Activated CD8-positive, alpha-beta memory T cell treated with anti-CD3 and anti-CD28 coated beads for 1 hour (primary cell): ENCODE measurements at places on chromosomes 2 and 18.

DNA sequence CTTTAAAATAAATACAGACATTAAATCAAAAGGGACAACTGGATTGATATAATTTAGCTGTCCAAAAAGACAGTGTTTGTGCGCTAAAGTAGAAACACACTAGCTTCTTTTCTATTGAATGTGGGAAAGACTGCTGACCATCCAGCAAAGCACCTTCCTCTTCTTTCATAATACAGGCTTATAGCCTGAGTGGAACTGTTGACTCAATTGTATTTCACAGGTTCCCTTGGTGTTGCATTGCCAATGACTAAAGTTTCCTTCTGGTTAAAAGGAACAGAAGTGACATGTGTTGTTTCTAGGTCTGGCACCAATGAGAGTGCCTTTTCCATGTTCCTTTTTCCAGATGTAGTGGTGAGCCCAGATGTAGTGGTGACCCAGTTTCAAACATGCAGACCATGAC, 412.3 kb downstream of the RNF144A start:
- no peak for DNase-seq

DNA sequence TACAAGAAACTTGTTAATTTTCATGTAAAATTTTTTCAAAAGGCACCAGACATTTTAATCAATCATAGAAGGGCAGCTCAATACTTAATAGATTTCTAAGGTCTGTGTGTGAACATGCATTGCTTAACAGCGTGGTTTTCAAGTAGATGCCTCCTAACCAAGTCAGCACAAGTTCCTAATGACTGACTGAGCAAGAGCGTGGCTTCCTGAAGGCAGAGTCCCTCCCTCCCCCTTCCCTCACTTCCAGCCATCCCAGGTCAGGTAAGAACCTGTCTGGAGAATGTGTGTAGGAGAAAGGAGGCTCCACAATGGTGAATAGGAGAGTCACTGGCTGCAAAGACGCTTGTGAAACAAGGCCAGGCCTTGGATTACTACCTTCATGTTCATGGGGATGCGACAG, 33.5 kb upstream of the DAPL1 start:
- DNase-seq: no peak

DNA sequence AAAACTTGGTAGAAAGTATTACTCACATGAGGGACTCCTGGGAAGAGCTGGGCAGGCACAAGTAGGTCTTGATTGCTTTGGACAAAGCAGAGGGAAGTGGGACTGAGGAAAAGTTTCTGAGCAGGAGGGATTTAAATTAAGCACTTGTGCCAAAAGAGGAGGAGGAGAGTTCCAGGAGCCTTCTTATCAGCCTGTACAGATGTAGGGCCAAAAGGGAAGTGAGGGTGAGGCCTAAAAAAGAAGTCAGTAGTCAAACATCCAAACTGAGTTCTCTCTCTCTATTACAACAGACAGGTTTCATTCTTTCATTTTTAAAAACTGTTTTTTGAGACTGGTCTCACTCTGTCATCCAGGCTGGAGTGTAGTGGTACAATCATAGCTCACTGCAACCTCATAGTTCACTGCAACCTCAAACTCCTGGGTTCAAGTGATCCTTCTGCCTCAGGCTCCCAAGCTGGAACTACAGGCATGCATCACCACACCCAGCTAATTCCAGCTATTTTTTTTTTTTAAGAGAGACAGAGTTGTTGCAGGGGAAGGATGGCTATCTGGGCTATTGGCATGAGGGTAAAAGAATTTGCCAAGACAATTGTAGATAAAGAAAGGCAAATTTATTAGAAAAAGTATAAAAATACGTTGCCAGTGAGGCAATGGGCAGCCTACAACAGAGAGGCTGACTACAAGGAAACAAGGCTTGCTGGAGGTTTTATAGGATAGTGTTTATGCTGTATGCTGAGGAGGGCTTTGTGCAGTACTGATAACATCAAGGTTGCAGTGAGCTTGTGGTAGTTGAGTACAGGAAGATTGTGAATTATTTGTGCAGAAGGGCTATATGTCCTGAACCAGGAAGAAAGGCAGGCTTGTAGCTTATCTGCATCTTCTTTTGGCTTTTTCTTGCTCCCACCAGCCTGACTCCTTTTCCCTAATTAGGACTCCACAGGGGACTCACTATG, 29.0 kb downstream of the CFAP210 start:
- DNase-seq: no peak

DNA sequence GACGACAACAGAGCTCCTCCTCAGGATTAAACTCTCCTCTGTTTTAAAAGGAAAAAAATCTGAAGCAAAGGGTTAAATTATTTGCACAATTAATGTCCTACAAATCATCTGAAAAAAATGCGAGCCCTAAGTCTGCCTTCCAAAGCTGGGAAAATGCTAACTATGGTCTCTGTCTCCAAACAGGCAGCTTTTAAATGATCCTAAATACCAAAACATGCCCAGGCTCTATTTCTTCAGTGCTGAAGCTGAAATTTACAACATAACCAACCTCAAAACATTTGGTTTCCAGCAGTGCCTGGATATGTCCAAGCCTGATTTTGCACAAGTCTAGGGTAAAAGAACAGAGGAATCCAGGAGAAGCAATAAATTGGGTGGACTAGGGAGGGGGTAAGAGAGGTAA, 57.2 kb downstream of the LBH start:
- DNase-seq: no peak

- no peak for DNase-seq
These were observed 2.4 kb downstream of the MAP4K4 start for GRCh38 chr2:101699755-101700461.

DNA sequence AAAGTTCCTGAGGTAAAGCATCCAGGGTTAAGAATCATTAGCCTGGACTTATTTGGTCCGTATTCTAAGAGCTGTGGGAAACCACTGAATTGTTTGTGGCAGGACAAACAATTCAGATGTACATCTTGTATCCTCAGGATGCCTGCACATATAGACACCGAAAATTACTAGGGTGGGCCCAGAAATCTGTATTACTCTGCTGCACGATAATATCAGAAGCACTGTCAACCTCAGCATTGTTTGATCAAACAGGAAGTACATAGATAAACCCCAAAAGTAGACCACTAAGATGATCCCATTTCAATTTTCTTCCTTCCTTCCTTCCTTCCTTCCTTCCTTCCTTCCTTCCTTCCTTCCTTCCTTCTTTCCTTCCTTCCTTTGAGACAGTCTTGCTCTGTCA, 34.2 kb upstream of the SPRED2 start:
- no peak for DNase-seq

DNA sequence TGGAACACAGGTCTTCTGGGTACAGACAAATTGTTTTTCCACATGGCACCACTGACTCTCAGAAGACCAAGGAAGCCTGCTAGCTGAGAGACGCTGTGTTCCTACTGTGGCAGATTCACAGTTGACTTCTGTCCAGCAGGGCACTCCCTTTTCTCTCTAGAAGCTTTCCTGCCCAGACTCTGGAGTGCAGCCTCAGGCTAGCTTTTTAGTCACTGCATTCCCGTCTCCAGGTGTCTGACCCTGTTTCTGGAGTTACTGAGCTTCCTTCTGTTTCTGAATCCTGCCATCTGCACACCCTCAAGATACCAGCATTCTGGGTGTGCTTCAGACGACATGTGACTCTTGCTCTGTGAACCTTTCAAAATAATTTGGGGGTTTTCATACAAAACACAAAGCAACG, 125.1 kb downstream of the TMEM200C start:
- no peak for DNase-seq

GRCh38 chr2:236956641-236957040, 129.0 kb upstream of the COPS8 start:
- no peak for DNase-seq

- no peak for DNase-seq
These were observed 7.5 kb upstream of the MCFD2 start for GRCh38 chr2:46923041-46923528.

GRCh38 chr2:171541202-171541887, 19.1 kb downstream of the CYBRD1 start:
- DNase-seq: no peak

GRCh38 chr2:21411741-21412140, 288.0 kb downstream of the TDRD15 start:
- no peak for DNase-seq

- DNase-seq: no peak
These were observed 83.2 kb downstream of the CELF4 start for GRCh38 chr18:37482433-37482832.

DNA sequence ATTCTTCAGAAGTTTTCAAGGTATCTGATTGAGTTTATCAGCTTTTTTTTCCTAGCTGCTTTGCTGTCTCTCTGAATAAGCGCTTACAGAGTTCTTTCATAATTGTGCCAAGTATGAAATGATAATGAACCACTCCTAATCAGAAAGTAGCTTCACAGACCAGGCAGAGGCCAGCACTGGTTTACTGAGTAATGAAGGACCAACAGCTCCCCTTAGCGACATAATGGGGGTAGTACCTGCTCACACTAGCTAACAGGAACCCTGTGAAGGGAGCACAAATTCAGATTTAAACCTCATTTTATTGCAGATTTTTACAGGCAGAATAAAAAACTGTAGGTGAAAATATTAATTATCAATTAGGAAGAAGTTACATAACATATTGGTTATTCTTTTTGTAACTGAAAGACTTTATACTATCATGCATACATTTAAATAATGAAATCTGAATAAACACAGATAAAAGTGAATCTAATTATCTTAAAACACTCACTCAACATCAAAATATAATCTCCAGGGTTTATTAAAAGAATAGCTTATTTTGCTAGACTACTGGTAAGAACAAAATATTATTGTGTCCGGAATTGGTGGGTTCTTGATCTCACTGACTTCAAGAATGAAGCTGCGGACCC, 53.7 kb upstream of the LRRC30 start:
- no peak for DNase-seq

DNA sequence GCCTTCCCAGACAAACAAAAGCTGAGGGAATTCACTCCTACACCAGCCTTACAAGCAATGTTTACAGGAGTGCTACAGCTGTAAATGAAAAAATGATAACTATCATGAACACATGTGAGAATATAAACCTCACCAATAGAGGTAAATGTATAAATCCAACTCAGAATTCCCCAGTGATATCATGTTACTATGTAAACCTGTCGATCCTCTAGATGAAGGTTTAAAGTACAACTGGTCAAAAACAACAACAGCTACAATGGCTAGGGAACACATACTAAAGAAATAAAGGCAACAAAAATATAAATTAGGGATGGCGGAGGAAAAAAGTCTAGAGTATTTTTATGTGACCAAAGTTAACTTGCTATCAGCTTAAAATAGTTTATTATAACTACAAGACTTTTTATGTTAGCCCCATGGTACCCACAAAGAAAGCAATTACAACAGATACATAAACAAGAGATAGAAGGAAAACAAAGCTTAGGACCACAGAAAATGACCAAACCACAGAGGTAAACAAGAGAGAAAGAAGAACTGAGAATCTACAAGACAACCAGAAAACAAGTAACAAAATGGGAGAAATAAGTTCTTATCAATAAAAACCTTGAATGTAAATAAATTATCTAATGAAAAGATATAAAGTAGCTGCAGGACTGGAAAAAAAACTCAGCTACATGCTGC, 8.3 kb downstream of the CERKL start:
- DNase-seq: no peak
